MV-4-11 (cell line): ENCODE measurements at places on chromosomes 6 and 20.

- no peak for DNase-seq
Observed at GRCh38 chr6:129059650-129060049, 176.7 kb downstream of the LAMA2 start.

GRCh38 chr6:47669684-47670513 lies 28.5 kb upstream of the ADGRF4 start:
- DNase-seq: peak; percentile 10

- no peak for DNase-seq
Observed at GRCh38 chr20:13533946-13534345, 104.8 kb downstream of the TASP1 start.

DNA sequence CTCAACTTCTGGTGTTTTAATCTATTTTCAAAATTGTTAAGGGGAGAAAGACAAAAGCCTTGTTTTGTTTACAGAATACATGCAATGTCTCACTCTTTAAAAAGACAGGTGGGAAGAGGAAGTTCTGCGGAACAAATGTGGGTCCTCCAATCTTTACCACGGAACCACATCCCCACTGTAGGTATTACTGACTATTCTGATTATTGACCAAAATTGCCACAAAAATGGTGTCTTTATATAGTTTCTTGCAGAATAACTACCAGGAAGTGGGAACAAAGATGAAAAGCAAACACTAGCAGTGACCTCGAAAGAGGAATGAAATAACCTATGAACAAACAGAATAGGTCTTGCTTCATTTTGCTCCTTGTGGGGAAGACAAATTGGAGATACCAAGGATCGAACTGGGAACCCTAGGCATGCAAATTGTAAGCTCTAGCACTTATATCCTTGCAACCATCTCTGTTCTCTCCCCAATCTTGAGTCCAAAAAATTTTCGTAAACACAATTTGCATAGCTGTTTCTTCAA lies 106.7 kb downstream of the GPX5 start:
- DNase-seq: peak; percentile 55

DNA sequence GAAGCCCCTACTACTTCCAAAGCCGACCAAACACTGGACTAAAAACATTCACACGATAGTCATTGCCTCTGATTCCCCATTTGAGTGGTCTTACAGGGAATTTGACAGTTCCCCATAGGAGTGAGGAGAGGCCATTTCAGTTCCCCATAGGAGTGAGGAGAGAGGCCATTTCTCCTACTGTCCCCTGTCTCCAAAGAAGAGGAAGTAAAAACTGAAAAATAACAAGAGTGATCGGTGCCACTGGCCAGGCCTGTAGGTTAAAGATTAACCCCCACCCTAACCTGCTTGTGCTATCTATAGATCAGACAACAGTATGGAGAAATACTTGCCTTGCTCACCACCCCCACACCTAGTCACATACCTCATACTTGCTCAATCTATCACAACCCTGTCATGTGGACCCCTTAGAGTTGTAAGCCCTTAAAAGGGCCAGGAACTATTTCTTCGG lies 204.0 kb upstream of the MOCS1 start:
- DNase-seq: peak; percentile 59

DNA sequence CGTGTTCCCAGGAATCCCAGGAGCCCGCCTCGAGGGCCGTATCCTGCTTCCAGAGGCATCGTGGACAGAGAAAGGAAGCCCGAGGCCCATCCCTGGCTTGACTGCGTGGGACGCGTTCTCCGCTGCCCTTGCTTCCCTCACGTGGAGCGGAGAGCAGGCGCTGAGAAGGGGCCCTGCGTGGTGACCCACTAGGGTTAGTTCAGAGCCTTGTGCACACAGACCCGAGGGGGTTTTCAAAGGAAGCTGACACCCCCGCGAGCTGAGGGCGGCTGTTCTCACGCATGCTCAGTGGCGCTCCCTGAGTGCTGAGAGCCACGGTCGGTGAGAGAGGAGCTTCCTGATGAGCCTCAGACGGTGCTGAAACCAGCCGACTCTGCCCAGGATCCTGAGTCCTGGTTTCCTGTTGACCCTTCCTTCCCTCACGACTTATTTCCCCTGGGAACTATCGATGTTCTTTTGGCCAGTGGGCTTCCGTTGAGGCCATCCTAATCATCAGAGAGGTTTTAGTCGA lies 28.9 kb upstream of the CCR6 start:
- DNase-seq: peak; percentile 70

- peak; percentile 29 for DNase-seq
Observed at GRCh38 chr6:137230547-137230946, 11.4 kb upstream of the IFNGR1 start.

- DNase-seq: no peak
Observed at GRCh38 chr6:31204751-31205145, 34.3 kb upstream of the POU5F1 start.

GRCh38 chr6:98547634-98548033 lies 286.7 kb upstream of the POU3F2 start:
- DNase-seq: no peak

DNA sequence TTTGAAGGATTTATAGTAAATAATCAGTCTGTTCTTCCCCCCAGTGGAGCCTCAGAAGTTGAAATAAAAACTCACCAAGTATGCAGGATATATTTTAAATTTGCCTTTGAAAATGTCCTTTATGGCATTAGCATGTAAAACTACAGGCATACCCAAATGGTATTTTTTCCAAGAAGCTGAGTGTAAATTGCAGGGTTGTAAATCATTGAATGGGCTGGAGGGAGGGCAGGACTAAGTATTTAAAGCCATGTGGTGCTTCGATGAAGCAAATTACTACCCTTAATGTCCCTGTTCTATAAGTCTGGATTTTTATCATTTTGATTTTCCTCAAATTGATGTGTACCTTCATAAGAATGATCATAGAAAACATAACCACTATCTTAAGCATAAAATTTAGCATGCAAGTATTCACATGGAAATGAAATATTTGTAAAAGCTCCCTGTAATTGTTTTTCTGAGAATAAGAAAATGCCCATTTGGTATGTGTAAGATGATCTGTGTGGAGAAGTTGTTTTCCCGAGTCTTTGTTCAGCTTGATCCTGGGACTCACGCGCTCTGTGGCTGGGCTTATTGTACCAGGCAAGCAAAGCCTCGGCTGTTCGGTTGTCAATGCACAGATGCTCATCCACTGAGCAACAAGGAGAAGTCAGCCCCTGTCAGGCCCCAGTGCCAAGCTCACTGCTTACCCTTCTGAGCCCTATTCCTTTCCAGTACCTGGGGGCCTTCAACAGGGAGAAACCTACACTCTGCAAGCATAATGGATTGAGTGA lies 66.7 kb downstream of the CD164 start:
- DNase-seq: no peak

DNA sequence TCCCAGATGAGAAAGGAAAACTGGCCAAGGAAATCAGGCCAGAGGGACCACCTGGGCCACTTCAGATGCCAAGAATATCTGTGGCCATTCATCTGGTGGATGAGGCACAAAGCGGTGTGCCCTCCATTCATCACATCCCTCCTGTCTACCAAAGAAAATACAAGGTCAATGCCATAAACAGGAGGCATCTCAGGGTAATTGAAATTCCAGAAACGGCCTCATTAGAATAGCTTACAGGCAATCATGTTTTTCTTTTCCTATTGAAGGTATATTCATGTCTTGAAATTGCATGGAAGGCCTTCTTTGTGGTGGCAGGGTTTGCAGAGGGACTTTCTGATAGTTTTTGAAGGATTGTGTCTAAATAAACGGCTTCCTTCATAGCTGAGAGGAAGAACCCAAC lies 578.3 kb downstream of the HAO1 start:
- no peak for DNase-seq

GRCh38 chr20:50096237-50096636 lies 16.7 kb downstream of the UBE2V1 start:
- DNase-seq: no peak

- DNase-seq: peak; percentile 74
Observed at GRCh38 chr6:157520596-157521361, 139.8 kb downstream of the ZDHHC14 start.

GRCh38 chr6:159762681-159763293 lies 942 bp downstream of the ACAT2 start:
- DNase-seq: no peak

- no peak for DNase-seq
Observed at GRCh38 chr6:47690791-47691190, 7.6 kb upstream of the ADGRF4 start.

- DNase-seq: no peak
Observed at GRCh38 chr6:133637874-133638273, 251.0 kb upstream of the TCF21 start.

- no peak for DNase-seq
Observed at GRCh38 chr6:158548418-158549161, 11.3 kb upstream of the TMEM181 start.

GRCh38 chr6:33992191-33992590 lies 153.7 kb downstream of the GRM4 start:
- no peak for DNase-seq

DNA sequence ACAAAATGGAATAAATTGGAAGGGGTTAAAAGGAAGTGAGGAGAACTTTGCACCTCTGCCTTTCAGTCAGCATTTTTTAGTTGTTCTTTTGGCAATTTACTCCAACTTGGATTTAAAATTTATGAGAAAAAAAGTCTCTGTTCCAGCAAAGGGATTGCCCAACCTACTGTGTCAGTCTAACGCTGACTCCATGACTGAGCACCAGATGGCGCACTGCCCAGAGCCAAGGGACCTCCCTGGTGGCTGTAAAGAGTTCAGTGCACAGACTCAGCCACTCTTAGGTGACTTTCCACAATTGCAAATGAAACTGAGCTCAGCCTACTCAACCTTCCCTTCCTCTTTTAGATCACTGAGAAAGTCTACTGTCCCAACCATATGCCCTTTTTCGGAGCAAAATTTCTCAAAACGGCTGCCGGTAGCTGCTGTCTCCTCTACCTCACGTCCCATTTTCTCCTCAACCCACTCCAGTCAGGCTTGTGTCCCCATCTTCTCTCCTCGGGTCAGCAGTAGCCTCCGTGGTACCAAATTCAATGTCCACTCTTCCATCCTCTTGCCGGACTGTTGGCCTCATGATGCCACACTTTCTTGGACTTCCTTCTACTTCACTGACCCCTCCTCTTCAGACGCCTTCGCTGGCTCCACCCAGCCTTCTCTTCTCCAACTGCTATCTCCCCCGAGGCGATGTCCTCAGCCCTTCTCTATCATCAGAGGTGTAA lies 38.7 kb downstream of the GSTA2 start:
- peak; percentile 86 for DNase-seq

DNA sequence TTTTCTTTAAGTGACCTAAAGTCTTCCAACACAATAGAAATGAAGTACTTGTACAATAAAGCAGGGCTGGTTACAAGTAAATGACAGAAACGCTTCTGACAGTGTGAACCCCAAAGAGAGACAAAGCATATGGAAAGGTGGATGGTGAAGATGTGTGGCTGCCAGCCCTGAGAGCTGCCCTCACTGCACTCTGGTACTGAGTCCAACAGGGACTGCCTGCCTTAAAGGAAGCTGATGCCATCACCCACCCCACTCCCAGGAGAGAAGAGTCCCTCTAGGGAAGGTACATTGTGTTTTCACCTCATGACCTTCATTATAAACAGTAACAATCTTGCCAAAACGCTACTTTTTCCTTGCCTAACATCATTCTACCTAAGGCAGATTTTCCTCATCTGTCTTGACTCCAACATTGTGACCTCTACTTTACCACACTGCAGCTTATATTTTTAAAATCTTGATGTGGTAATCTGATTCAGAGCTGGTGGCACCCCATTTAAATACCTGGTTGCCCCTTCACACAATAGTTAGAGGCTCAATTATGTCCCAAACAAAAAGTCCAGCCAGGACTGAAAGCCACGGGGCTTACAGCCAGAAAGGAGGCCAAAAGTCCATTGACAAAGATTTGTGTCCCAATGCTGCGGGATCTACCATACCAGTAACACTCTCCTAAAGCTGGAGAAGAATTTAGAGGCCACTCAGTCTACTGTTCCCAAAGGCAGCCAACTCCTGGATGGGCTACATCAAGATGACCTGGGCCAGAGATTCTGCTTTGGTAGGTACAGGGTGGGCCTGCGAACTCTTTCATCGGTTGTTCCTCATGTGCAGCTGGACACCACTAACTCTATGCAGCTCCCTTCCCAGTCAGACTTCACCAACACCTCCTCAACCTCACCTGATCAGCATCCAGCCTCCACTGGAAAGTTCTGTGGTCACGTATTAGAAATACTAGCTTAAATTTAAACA lies 4.4 kb downstream of the APMAP start:
- no peak for DNase-seq

DNA sequence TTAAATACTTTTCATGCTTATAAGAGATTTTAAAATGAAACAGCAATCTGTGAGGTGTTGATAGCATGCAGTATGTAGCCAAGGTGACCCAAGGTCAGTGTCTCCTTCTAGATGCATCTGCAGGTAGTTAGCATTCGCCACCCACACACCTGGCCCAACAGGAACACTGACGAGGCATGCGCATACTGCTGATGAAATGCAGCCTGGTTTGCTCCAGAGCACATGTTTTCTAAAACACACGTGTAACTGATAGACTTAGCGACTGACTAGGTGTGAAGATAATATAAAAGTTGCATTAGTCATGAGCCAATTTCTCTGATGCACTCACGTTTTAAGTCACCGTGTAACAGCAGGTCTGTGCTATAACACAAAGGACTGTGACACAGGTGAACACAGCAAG lies 77.1 kb upstream of the RPS6KA2 start:
- DNase-seq: no peak

GRCh38 chr6:89970609-89971337 lies 76.5 kb downstream of the GJA10 start:
- DNase-seq: peak; percentile 51

- DNase-seq: no peak
Observed at GRCh38 chr6:3643921-3644738, 107.4 kb downstream of the PXDC1 start.

GRCh38 chr6:169445661-169446581 lies 192.3 kb upstream of the THBS2 start:
- no peak for DNase-seq

- no peak for DNase-seq
Observed at GRCh38 chr6:19210849-19211590, 626.1 kb upstream of the ID4 start.

DNA sequence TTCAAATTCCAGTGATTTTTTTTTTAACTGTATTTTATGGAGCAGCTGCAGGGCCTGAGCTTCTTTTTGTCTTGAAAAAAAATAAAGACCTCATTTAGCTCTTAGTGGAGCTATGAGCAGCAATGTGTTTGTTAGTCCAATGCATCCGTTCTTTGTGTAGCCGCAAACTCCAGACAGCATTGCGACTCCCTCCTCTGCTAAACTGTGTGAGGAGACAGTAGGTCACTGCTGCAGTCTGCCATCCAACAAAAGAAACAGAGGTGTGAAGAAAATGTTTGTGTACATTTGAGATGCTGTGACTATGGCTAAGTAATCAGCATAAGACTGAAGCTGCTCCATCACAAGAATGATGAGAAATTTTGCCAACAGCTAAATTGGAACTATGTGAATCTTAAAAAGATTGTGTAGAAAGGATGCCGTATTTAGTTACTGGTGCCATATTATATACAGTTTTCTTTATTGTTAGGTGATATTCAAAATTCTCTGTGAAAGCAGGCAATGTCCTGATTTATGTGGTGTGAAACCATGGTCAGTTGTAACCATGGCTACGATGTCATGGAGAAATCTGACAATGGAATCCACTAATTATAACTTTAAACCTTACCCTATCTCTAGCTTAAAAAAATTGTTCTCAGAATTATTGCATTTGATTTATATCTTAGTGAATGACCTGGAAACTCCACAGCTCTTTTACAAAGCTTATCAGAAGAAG lies 428.8 kb upstream of the EPHA7 start:
- DNase-seq: no peak
